Central memory CD4-positive, alpha-beta T cell (primary cell): ENCODE measurements at places on chromosomes 4 and X.

DNA sequence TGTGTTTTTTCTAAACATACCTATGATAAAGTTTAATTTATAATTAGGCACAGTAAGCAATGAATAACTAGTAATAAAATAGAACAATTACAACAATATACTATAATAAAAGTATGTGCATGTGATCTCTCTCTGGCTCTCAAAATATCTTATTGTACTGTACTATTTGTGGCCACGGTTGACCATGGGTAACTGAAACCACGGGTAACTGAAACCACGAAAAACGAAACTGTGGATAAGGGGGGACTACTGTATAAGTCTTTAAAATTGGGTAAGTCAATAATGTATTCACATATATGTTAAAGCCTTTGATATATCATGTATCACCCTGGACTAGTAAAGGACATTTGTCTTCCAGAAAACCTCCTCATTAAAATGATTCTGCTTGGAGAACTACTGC lies 20.0 kb downstream of the TMEM154 start:
- DNase-seq: no peak

GRCh38 chr4:88811904-88812303 lies 114.3 kb upstream of the NAP1L5 start:
- DNase-seq: no peak

DNA sequence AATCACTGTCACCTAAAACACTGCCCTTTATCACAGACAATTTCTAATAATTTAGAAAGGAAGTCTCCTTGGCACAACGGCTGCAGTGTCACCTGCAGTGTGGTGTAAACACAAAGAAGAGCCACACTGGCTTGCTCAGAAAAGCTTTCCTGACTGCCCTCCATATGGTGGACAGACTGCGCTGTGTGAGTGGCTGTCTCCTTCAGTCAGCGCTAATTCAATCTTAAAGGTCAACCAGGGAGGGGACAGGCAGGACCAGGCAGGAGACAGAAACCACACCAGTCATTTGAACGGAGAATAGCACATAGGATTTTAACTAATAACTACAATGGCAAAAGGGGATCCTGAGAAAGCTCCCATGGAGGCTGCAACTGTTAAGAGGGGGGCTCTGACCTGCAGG lies 132.1 kb downstream of the NSUN7 start:
- DNase-seq: no peak

GRCh38 chrX:13855689-13856450 lies 39.0 kb upstream of the GPM6B start:
- no peak for DNase-seq

DNA sequence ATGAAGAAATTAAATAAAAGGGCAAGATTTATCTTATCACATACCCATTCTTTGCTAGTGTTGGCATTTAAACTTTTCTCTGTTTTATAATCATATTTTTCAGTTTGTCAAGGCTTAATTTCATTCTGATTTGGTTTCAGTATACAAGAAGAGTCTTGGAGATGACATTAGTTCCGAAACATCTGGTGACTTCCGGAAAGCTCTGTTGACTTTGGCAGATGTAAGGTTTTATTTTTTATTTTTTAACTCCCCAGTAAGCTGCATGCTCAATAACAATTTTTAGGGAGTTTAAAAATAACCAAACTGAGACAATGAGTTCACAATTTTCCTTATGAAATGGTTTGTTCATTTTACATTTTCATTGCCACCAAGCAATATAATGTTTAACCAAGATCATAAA lies 39.8 kb downstream of the ANXA3 start:
- DNase-seq: no peak

GRCh38 chrX:45830343-45830742 lies 629.7 kb upstream of the DIPK2B start:
- DNase-seq: no peak

- no peak for DNase-seq
Measured at GRCh38 chr4:78372355-78372988, 179.1 kb upstream of the ANXA3 start.

GRCh38 chr4:64777286-64777685 lies 368.0 kb upstream of the TECRL start:
- no peak for DNase-seq
